ENCODE measurements at places on chromosomes 3 and 15. TPM values are rescaled to one million over a fixed set of nuclear protein-coding genes. Genes with fewer than 3 reads are reported as not detected.

P2RY13 gene
- total RNA-seq = 0.80 TPM

VGLL3 gene
- total RNA-seq = 1.3 TPM

KLHL25 gene
- 12.7 TPM for total RNA-seq

ZNF80 gene
- not detected for total RNA-seq

ISG20 gene
- total RNA-seq = 60.5 TPM

HTR3C gene
- total RNA-seq = not detected

POC1A gene
- total RNA-seq = 33.7 TPM

SPSB4 gene
- not detected for total RNA-seq

NPAP1 gene
- not detected for total RNA-seq

CAND2 gene
- 0.72 TPM for total RNA-seq

CAMKV gene
- total RNA-seq = 0.30 TPM

CLRN1 gene
- total RNA-seq = not detected

CSPG5 gene
- total RNA-seq = 0.66 TPM

MTHFS gene
- total RNA-seq = 25.9 TPM

GRAMD2A gene
- total RNA-seq = 3.3 TPM

AGBL1 gene
- total RNA-seq = 0.24 TPM

GOLGA8Q gene
- total RNA-seq = 0.15 TPM

CADPS gene
- 6.1 TPM for total RNA-seq

SEMA3B gene
- 51.6 TPM for total RNA-seq

NMB gene
- 4.4 TPM for total RNA-seq

PLSCR5 gene
- not detected for total RNA-seq

CFAP100 gene
- not detected for total RNA-seq

DYNLT2B gene
- total RNA-seq = 7.6 TPM

HRG gene
- total RNA-seq = 0.25 TPM

PPP1R14D gene
- 166 TPM for total RNA-seq

NR1I2 gene
- total RNA-seq = 58.4 TPM

NLGN1 gene
- total RNA-seq = 0.67 TPM

ZDHHC23 gene
- total RNA-seq = 31.3 TPM

KY gene
- 0.32 TPM for total RNA-seq

SPATA12 gene
- total RNA-seq = not detected

All from colonic mucosa (tissue), 4 donors.